ENCODE measurements at places on chromosomes 12 and 14. TPM values are rescaled to one million over a fixed set of nuclear protein-coding genes. Genes with fewer than 3 reads are reported as not detected.

Gene RNF212B
- total RNA-seq: not detected

Gene BBOF1
- 5.0 TPM for total RNA-seq

Gene TMEM120B
- total RNA-seq: 8.3 TPM

Gene PRIMA1
- total RNA-seq: not detected

Gene SOS2
- total RNA-seq: 22.8 TPM

Gene NFATC4
- 0.44 TPM for total RNA-seq

Gene WSCD2
- total RNA-seq: not detected

Gene A2M
- 3.1 TPM for total RNA-seq

Gene AMHR2
- not detected for total RNA-seq

Gene RBM19
- total RNA-seq: 7.9 TPM

Gene ANO2
- total RNA-seq: 0.86 TPM

Gene FITM1
- not detected for total RNA-seq

Gene SPSB2
- total RNA-seq: 6.1 TPM

Gene EIF2S3B
- 0.64 TPM for total RNA-seq

Gene UNG
- total RNA-seq: 72.3 TPM

Gene CTSG
- not detected for total RNA-seq

Gene LUM
- 293 TPM for total RNA-seq

Gene CCDC177
- not detected for total RNA-seq

Gene RFX4
- total RNA-seq: not detected
